ENCODE measurements at places on chromosomes 13 and 19.

DNA sequence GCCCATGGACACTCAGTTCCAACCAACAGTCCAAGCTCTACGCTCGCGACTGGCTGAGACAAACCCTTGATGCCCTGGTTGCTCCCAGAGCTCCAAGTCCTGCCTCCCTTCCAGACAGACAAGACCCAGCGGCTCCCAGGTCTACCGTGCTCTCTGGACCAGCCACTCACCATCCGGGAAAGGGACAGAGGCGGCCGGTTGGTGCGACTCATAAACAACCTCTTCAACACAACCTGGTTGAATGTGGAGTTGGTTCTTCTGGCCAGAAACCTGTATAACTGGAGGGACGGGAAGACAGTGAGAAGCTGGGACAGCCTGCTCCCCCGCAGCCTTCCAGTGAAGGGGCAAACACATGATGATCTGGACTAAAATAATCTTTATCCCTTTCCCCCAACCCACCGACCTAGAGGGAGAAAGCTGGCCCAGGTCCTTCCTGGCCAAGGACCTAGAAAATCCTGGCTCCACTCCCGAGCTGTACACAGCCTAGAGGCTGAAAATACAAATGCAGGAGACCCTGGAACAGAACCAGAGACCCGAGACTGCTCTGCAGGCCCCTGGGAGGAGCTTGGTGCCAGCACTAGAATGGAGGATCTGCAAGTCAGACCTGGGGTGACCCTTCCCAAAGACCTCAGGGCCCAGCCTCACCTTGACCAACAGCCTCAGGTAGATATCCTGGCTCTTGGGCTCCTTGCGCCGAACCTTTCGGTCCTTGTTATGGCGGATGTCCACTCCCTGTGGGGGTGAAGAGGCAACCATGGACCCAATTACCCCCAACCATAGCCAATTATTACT lies 1.6 kb downstream of the RPL18 start:
- DNase-seq = no peak

DNA sequence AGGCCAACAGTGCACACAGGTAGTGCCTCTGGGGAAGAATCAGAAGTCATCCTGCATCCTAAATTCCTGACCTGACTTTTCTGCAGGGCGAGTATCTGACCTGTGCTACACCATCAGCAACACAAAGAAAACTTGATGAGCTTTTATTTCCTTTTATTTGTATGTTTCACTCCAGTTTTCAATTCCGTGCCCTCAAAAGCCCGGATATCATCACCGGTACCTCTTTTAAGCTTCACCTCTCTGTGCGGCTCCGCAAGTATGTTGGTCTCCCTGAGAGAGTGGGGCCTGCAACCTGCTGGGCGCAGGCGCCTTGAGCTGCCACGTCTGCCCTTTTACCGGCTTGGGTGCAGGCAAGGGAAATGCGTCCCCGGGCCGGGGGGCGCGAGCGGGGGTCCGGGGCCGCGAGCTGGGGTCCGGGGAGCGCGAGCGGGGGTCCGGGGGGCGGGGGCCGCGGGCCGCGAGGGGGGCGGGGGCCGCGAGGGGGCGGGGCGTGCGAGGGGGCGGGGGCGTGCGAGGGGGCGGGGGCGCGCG lies 4.3 kb upstream of the DUXA start:
- DNase-seq = peak; percentile 58

- no peak for DNase-seq
Observed at GRCh38 chr13:29457299-29457698, 138.2 kb downstream of the SLC7A1 start.

DNA sequence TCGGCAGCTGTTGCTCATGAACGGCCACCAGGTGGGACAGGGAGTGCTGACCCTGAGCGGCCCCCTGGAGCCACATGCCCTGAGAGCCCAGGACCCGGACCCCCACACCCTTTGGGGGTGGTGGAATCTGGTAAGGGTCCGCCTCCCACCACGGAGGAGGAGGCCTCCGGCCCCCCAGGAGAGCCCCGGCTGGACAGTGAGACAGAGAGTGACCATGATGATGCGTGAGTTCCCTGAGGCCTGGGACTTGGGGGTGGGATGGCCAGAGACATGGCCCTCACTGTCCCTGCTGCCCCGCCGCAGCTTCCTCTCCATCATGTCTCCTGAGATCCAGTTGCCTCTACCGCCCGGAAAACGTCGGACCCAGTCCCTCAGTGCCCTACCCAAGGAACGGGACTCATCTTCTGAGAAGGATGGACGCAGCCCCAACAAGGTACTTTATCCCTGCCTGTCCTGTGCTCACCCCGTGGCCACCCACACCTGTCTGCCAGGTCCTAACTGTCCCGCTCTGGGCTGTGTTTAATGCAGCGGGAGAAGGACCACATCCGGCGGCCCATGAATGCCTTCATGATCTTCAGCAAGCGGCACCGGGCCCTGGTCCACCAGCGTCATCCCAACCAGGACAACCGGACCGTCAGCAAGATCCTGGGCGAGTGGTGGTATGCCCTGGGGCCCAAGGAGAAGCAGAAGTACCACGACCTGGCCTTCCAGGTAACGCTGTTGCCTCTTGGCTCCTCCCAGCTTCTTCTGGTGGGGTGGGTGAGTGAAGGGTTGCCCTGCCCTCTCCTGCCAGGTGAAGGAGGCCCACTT lies 14.7 kb upstream of the PRR19 start:
- no peak for DNase-seq

GRCh38 chr13:29454931-29455481 lies 140.5 kb downstream of the SLC7A1 start:
- DNase-seq = no peak

GRCh38 chr19:38733493-38734175 lies 10.6 kb downstream of the CAPN12 start:
- DNase-seq = no peak

DNA sequence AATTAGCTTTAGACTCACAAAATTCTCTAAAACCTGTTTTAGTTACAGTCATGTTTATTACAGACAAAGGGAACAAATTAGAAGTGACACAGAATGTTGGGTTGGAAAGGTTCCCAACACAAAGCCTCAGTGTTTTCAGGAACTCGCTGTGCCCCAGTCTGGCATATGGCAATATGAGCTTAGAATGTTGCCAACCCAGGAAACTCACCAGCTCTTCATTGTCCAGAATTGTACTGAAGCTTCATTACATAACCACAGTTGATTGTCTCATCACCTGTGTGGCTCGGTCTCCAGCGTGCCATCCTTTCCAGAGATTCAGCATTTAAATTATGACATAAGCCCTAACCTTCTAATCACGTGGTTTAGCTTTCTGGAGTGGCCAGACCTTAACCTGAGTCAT lies 19.1 kb downstream of the ZNF264 start:
- no peak for DNase-seq

DNA sequence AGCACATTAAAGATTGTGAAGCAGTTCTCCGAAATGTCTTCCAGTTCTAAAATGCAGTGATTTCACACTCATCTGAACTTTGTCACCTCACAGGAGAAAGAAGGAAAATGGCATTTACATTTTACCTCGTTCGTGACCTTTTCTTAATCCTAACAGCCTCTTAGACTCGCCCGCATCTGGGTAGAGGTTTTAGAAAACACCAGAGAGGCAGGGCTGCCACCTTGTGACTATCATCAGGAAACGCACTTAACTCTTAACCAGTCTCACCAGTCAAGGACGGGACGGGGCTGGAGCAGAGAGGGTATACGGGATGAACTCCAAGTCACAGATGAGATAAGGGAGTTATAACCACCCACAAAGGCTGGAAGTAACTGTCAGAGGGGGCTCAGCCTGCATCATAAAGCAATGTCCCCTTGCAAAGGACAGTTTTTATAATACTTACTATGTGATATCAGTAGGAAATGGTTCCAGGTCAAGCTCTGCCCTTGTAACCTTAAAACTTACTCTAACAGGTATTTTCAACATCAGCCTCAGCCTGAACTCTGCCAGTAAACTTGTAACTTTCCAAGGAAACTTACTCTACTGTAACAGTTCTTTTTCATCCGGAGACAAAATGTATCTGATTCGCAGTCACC lies 8.6 kb upstream of the CEACAM6 start:
- DNase-seq = peak; percentile 42

GRCh38 chr19:5492635-5493409 lies 37.6 kb downstream of the ZNRF4 start:
- no peak for DNase-seq

DNA sequence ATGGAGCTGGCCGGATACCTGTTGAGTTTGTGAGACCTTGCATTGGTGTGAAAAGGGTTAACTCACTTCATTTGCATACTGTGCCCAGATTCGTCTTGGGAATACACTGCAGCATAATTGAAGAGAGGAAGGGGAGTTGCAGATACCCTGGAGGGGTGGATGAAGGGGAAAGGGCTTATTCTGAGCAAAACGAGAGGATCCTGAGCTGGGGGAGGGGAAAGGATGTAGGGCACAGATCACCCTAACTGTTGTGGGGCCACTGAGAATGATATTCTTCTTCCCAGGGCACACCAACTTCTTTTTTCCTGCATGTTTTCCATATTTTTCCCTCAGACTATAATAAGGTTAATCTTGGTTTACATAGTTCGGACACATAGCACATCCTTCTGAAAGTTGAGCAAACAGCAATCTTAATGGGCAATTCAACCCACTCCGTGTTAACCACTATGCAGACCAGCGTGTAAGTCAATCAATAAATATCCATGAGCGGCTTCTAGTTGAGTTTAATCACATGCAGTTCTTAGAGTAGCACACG lies 11.7 kb upstream of the PTPRS start:
- no peak for DNase-seq

GRCh38 chr19:45766869-45767346 lies 2.1 kb downstream of the SIX5 start:
- no peak for DNase-seq

DNA sequence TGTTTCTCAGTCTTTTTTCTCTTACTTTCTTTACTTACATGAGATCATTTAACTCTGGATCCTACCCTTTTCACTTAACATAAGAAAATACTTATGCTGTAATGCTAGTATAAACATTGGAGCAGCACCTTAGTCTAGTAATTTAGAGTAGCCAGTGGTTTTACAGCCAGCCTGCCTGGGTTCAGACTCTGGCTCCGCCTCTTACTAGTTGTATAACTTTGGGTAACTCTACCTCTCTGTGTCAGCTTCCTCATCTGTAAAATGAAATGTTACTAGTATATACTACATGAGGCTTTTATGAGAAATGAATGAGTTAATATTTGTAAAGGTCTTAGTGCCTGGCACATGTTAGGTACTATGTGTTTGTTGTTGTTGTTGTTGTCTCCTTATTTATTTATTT lies 5.6 kb downstream of the CDADC1 start:
- DNase-seq = no peak

DNA sequence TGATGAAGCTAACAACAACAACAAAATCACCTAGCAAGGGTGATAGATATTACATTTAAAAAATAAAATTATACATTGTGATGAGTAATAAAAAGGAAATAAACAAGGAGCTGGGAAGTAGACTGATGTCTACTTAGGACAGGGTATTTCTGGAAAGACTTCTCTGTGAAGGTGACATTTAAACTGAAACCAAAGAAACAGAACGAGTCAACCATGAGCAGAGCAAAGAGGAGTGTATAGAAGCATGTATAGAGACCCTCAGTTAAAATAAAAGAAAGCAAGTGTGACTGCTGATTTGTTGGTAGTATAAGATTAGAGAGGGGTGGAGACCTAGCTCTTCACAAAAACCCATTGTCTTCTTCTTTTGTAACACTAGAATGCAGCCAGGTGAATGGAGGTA lies 53.0 kb upstream of the TDRD3 start:
- DNase-seq = no peak

DNA sequence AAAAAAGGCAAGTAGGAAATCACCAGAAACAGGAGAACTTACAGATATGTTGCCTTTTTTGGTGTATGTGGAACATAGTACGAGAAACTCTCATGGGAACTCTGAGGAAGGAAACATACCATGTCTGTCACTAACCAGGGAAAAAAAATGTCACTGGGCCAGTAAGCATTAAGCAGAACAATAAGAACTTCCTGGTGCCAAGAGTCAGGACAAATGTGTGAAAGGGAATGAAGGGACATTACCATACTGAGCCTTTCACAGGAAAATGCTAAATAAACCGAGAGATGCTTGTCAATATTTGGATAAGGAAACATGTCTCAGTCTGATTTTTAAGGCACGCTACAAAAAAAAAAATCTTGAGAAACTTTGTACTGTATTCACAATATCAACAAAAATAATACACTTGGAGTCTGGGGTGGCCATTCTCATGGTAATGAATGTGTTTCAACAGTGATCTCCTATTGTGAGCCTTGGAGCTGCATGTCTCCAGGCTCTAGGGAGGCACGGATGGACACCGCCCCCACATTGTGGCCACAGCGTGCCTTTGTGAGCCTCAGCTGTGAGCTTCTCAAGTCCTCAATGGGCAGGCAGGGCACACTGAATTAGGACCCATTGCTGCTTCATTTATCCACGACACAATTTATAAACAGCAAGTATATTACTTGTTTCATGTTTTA lies 113.0 kb upstream of the ARGLU1 start:
- no peak for DNase-seq

- DNase-seq = no peak
Observed at GRCh38 chr13:98143157-98143553, 261 bp downstream of the FARP1 start.

GRCh38 chr13:70844391-70845108 lies 736.3 kb upstream of the KLHL1 start:
- no peak for DNase-seq

- DNase-seq = no peak
Observed at GRCh38 chr13:96025283-96025682, 27.9 kb downstream of the UGGT2 start.

- no peak for DNase-seq
Observed at GRCh38 chr19:37333457-37333856, 37.4 kb upstream of the ZNF527 start.

DNA sequence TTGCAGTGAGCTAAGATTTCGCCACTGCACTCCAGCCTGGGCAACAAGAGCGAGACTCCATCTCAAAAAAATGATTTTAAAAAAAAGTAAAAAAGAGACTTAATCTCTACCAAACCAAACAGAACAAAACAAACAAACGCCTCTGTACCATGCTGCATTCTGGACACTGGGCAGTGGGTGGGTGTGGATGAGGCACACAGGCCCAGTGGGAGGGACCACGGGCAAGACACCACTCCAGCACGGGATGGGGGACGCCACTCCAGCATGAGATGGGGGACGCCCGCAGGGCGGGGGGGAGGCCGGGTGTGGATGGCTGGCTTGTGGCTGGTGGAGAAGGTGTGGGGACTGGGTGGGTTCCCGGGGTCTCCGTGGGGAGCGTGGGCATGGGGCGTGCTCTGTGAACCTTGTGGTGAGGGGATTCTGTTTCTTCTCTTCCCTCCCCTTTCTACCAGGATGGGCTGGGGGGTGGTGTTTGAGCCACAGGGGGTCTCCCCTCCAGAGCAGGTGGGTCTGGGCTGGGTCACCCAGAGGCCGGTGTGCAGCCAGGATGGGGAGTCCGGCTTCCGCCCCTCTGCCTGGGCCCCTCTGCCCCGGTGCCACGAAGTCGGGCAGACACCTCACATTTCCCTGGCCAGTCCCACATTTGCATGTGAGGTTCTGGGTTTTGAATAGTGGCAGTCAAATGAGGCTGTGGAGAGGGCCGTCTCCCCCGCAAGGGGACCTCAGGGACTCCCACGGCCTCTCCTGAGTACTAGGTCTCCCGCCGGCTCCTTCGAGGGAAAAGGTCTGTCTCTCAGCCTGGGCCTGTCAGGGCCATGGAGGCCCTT lies 23.9 kb upstream of the MATK start:
- peak; percentile 35 for DNase-seq

Measured in CD4-positive, alpha-beta T cell treated with Interleukin-1 beta for 1 hour (primary cell).